ENCODE measurements at places on chromosomes 6 and 20.

DNA sequence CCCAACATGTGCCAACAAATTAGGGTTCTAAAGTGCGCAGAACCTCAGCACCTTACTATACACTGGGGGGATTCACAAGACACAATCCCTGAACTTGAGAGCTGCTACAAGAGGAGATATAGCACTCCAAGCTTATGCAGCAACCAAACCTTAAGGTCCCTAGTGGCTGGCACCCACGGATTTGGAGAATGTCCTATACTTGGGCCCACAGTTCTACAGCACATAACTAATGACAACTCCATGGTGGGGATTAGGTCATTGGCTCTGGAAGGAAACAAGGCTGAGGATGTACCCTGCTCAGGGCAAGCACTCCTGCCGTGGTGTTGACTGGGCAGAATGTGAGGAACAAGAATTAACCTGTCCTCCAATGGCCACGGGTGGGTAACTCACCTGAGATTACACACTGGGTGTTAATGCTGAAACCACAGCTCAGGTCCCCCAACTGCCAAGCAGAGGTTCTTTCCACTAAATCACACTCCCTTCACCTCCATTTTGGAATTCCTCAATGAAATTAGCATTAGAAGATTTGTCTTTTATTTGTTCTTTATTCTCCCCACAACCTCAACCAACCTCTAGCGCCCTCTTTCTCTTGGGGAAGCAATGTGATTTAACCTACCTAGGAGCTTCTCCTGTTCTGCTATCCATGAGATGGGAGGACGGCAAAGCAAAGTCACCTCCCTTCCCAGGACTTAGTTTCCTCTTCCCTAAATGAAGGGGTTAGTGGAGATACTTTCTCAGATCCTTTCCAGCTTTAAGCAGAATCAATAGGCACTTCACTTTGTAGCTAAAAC lies 32.0 kb downstream of the TRERF1 start:
- DNase-seq, result no peak

GRCh38 chr6:35224720-35225119 lies 11.0 kb downstream of the SCUBE3 start:
- no peak for DNase-seq

DNA sequence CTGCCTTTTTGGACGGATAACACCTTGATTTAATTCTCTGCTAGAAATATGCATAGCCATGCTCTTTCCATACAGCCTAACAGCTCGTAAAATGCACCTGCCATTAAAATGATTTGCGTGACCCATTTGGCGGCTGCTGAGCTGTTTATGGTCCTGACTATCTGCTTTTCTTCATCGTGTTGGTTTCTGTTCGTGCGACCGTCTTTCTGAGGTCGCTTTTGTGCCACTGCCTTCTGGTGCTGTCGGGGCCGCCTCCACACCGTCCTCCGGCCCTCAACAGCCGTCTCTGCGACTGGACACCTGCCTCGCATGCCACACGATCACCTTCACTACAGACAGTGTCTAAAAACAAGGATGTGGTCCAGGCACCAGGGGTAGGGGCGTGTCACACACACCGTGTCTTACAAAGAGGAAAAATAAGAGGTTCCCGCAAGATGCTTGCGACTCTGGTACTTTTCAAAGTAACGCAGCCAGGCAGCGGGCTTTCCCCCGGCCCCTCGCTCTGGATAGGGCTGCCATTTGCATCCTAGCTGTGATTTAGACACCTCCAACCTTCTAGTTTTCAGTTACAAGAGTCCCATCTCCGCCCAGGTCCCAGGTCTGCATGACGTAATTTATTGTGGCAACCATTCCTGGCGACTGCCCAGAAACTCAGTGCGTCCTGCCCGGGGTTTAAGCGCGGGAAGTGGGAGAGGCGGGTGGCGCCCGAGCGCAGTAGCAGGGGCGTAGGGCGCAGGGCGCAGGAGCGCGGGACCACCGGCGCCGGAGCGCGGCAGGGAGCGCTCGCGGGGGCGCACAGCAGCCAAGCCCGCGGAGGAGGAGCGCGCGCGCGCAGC lies at the start of gene STMND1:
Gene STMND1 (plus strand): TSS at position 629 of the 836 bp plus-strand sequence. CDS start 208 bp downstream, outside the sequence.
- no peak for DNase-seq

- DNase-seq, result no peak
Observed at GRCh38 chr6:125485757-125486156, 184.0 kb upstream of the HDDC2 start.

DNA sequence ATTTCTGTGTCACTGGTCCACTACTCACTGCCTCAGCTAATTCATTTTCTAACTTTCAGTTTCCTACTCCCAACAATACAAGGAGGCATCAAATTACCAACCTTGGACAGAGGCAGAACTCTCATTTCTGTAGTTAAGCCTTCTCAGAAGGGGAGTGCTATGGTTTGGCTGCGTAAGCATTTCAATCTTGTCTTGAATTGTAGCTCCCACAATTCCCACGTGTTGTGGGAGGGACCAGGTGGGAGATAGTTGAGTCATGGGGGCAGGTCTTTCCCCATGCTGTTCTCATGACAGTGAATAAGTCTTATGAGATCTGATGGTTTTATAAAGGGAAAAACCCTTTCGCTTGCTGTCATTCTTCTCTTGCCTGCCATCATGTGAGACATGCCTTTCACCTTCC lies 22.9 kb downstream of the HLA-DRA start:
- no peak for DNase-seq

Measured in C1 segment of cervical spinal cord (tissue), 14 donors.